ENCODE measurements at places on chromosomes 16 and 17.
A peak's percentile ranks its signal among the peaks of the same experiment; 100 is the strongest.

GRCh38 chr16:88777471-88778270, 7.3 kb downstream of the PIEZO1 start:
- DNase-seq = no peak

- peak; percentile 86 for DNase-seq
Observed at GRCh38 chr16:87580855-87581261, 21.4 kb upstream of the JPH3 start.

DNA sequence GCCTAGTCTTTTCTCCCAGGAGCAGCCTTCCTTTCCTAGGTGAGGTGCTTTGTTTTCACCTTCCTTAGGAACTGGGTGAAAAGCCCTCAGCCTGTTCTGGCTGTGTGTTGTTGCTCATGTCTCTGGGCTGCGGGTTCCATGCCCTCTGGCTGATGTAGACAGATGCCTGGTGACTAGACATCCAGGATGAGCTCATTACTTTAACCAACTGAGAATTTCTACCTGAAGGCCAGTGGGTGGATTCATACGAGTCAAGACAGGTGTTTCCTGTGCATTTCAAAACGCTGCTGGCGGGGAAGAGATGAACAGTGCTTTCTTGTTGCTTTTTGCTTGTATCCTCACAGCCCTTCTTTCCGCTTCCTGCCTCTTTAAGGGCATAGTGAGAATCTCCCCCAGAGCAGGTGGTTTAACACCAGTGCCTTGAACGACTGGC, 22.3 kb downstream of the SAP30BP start:
- no peak for DNase-seq

DNA sequence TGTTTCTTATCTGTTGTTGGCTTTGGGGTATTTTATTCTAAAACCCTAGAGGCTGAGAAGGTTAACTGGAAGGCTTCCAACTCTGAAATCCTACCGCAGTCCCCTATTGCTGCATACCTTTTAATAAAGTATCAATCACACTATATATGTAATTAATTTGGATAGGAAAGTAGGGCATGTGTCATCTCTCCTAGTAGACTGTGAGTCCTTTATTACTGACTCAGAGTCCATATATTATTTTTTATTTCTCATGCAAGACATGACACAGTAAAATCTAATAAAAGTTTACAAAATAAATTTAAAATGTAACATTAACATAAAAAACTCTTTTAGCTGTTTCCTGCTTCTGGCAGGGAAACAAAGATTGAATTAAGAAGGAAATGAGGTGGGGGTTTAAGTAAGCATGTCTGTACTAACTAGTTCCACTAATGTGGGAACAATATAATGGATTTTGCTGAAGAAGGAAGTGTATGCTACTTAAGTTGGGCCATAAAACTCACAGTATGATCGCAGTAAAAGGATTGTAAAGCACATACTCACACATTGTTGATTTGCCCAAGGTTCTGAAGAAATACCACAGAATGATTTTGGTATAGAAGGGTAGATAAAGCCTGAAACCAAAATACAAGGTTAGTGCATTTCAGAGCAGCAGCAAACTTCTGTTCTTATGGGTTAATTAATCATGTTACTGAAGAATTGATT, 97.6 kb upstream of the HLF start:
- DNase-seq = no peak

GRCh38 chr16:81821436-81822128, 42.5 kb downstream of the PLCG2 start:
- no peak for DNase-seq

GRCh38 chr17:16378636-16379282, 2.1 kb upstream of the UBB start:
- no peak for DNase-seq

DNA sequence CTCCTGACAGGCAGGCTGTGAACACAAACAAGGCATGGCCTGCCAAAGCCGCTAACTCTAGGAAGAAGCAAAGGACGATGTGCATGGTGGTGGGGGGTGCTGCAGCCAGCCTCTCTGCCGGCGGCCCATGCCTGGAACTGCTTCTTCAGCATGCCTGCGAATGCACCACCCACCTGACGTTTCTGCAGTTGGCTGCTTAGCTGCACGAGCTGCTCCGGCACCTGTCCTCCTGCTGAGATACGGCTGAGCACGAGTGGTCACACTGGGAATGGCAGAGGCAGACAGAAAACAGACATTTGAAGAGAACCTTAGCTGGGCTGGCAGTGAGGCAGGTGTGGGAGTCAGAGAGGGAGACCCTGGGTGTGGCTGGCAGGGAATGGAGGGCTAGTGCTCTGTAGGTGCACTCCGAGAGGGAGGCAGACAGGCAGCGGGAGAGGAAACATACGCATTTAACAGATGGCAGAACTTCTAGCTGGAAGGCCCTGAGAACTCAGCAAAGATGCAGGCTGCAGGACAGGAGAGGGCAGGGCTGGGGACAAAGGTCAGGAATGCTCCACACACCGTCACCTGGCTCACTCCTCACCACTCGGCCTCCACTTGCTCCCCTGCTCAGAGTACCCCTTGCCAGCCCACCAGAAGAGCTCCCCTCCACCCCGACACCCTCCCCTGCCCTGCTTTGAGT, 5.2 kb downstream of the FLCN start:
- no peak for DNase-seq

GRCh38 chr17:10216213-10216938, 18.0 kb upstream of the GAS7 start:
- no peak for DNase-seq

DNA sequence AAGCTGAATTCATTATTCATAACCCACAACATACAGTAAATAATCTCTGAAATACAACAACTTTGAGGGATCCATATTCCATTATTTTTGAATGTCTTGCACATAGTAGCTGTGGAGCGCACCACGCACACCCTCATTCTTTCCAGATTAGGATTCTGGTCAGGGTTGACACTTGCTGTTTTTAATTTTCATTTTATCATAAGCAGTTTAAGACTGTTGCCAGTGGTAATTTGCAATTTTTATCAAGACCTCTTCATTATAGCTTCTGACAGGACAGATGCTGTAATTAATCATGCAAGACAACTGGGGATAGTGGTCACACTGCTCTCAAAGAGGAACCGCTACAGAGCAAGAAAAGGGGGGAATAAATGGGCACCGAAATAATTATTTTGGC, 109.7 kb downstream of the TOX3 start:
- DNase-seq = no peak

DNA sequence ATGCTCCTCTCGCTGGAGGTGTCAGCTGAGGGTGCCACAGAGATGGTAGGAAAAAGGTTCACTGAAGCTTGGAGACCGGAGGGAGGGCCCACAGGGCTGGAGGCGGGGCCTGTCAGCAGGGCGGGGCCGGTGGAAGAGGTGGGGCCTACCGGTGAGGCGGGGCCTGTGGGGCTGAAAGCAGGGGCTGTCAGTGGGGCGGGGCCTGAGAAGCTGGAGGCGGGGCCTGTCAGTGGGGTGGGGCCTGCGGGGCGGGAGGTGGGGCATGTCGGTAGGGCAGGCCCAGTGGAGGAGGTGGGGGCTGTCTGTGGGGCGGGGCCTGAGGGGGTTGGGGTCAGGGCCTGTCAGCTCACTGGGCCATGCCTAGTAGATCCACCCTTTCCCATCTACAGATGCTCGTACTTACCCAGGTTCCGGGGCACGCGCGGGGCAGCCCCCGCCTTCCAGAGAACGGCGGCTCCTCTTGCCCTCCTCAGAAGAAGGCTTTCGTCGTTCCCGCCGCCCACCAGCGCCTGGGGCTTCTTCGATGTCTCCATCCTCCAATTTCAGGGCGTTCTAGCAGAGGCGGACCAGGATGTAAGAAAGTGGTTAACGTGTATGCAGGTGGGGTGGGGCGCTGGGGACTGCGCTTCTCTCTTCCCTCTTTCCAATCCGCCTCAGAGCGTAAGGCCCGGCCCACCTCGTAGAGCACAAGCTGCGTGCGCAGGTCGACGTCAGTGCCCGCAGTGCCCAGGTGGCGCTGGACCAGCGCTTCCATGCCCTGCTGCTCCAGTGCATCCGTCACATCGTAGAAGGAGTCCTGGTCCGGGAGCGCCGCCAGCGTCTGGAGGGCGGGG, 9.8 kb downstream of the TMEM208 start:
- DNase-seq = peak; percentile 59

DNA sequence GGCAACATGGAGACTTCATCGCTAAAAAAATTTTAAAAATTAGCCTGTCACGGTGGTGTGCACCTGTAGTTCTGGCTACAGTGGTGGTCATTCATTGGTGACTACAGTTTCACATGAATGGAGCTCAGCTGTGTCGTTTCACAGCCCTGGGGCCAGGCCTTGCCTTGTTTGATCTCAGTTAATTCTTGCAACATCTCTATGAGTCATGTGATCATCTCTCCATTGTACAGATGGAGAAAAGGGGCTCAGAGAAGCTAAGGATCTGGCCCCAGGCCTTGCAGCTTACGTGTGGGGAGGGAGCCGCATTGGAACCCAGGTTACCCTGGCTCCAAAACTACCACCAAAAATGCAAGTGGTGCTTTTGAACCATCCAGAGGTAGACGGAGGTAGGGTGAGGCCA, 49.4 kb downstream of the GDE1 start:
- DNase-seq = no peak

- no peak for DNase-seq
Observed at GRCh38 chr16:63998-64913, 8.2 kb downstream of the RHBDF1 start.

DNA sequence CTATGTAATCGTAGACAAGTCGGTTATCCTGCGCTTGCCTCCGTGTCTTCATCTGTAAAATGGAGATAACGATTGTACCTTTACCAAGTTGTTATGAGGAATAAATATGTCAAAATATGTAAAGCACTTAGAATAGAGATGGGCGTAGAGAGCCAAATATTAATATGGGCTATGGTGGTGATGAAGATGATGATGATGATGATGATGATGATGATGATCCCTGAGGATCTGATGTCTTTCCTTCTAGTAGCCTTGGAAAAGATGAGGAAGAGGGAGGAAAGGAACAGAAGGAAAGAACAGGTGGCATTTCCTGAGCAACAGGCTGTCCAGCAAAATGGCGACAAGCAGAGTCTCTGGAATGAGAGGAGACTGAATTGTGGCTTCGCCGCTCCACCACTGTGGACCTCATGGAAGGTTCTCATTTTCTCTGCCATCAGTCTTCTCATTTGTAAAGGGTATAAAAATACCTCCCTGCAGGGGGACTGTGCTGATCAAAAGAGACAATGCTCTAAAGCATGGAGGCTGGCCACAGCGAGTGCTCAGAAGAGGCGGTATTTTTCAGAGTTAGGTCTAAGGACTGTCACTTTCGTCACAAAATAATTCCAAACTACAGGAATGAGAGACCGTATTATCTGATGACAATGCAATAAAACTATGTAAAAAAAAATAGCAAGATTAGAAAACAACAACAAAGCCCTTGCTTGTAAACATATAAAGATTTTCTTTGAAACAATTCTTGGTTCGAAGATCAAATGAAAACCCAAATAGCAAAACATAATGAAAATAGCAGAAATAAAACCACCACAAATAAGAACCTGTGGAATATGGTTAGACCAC, 17.2 kb upstream of the RCVRN start:
- DNase-seq = no peak

DNA sequence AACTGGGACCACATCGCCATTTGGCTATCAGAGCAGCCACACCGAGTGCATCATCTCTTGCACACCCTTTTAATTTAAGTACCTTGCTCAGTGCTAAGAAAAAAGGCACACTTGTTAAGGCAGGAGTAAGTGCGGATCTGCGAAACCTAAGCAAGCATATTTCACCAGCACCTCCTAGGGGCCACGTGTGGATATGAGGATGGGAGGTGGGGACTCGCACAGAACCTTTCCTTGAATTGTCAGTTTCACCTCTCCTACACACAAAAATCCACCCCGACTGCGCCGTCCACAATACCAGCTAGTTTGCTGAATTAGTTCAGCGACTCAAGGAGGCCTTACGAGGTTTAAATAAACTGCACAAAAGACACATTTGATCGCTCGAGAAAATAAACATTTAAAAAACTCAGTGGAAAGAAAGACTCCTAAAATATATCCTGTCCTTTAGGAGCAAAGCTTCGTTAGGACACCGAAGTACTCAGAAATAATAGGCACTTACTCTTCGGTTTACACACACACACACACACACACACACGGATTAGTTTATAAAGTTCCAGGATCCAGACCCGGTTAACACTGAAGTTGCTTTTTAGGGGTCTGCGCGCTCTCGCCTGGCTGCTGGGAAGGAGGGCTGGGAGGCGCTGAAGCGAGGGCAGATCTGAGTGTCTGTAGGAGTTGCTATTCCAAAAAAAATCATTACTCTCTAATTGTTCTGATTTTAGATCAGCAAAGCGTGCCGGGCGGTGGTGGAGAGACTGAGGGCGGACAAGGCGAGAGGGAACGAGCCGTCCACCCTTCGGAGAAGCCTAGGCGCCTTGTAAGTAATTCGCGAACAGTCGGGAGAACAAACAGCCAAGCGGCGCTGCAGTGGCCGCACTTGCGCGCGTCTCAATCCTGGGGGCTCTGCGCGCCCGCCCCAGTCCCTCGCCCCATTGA, 1.0 kb upstream of the KCNJ2 start:
- DNase-seq = peak; percentile 58

GRCh38 chr16:85592700-85593493, 20.2 kb upstream of the GSE1 start:
- peak; percentile 58 for DNase-seq

DNA sequence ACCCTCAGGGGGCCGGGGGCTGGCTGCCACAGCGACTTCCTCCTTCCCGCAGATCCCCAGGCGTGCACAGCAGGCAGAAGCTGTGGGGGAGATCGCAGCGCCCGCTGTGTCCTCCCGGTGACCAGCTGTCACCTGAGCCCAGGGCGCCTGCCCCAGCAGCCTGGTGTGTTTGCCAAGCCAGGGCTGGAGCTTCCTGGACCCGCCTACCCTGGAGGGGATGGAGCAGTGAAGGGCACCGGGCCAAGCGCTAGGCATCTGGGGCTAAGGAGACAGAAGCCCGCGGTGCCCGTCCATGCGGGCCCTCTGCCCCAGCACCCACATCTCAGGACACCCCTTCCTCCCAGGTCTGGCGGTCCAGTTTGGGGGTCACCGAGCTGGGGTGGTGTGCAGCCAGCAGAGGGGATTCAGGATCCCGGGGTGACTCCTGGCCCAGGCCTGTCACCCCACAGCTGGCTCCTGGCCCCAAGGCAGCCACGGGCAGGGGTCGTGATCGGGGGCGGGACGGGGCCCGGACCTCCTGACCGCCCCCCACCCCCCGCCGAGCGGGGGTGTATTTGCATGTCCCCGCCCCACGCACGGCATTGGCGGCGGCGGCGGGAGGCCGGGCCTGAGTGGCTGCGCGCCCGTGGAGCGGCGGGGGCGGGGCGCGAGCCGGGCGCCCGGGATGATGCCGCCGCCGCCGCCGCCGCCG, at the start of gene RAB26:
TSS of gene RAB26 (plus strand) at position 645 of the 691 bp plus-strand sequence. CDS start 159 bp downstream, outside the sequence.
- DNase-seq = peak; percentile 50

- DNase-seq = no peak
Observed at GRCh38 chr17:40556198-40556661, 9.0 kb downstream of the CCR7 start.

GRCh38 chr17:72683506-72684404, 408.7 kb downstream of the SLC39A11 start:
- DNase-seq = peak; percentile 96

DNA sequence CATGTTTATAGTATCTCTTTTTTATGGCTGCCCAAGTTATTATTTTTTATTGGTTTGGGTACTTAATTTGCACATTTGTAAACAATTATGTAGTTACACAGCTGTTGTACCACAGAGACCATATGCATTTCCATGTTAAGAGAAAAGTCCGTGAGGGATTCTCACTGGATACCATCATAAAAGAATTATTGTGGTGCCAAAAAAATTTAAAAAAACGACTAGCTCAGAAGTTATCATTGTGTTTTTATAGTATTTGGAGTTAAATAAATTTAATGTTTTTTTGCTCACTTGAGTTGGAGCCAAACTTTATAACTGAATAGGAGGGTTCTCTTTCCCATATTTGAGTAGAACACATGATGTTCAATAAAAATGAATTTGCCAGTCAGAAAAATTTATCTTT, 618.7 kb downstream of the WWOX start:
- DNase-seq = no peak

GRCh38 chr17:43399839-43400328, 1.1 kb downstream of the ARL4D start:
- DNase-seq = no peak

Data from fibroblast of skin of back (primary cell).